Dorsolateral prefrontal cortex (tissue), 122 donors: ENCODE measurements at places on chromosomes 1 and 21. TPM values are rescaled to one million over a fixed set of nuclear protein-coding genes. Genes with fewer than 3 reads are reported as not detected.

The KCNT2 gene
- total RNA-seq, result 14.8 TPM

The HHAT gene
- total RNA-seq, result 10.3 TPM

GRCh38 chr1:169110689-169111447, 4.4 kb downstream of the ATP1B1 start:
- no peak for DNase-seq

GRCh38 chr1:15671430-15671829, 12.7 kb upstream of the PLEKHM2 start:
- no peak for DNase-seq

DNA sequence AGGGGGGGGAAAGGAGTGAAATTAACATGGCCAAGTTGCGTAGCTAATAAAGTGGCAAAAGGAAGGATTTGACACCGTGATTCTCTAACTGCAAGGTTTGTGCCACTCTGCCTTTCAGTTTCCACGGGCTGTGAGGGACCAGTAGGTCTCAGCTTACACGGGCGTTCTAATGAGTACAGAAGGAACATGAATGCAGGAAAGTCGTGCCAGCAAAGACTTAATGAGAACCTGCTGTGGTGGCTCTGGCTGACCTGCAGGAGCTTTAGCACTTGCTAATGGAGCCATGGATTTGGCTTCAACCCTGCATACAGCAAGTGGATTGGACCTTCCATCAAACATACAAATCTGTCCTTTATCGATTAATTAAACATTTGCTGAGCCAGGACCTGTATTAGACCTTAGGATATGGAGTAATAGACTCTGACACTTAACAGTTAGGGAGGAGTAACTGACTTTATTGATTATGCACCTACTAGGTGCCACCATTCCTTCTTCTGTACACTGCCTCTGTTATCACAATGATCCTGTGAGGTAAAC, 15.1 kb upstream of the PITHD1 start:
- DNase-seq, result no peak
